ENCODE measurements at places on chromosomes 4 and X.

- no peak for DNase-seq
Observed at GRCh38 chr4:60945641-60946040, 254.5 kb upstream of the ADGRL3 start.

DNA sequence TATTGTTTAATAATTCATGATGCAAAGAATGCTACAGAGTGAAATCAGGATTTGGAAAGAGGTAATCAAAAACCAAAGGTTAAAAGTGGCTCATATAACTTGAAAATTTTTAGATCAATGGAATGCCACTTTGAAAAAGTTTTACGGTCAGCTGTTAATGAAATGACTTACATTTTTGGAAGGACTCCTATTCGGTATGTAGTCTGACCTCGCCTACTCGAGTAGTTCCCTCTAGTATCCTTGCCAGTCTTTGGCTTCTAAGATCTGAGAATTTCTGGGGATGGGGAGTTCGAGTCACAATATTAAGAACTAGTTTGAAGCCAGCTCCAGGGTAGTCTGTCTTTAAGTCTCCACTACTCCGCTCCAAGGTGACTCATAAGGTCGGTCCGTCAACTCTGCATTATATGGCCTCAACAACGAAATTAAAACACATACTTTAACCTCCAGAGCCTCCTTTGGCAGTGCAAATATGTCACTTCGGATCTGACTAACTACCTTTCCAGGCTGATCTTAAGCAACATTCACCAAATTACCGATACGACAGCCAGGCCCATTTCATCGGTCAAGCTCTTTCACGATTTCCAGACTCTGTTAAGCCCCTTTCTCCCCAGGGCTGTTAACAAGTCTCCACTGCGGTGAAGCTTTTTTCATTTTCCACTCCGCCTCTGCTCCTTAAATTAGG lies 733 bp upstream of the NAA15 start:
- no peak for DNase-seq

- no peak for DNase-seq
Observed at GRCh38 chrX:96464880-96465558, 219.6 kb upstream of the DIAPH2 start.

- DNase-seq = no peak
Observed at GRCh38 chr4:35525192-35525978, 718.9 kb downstream of the ARAP2 start.

DNA sequence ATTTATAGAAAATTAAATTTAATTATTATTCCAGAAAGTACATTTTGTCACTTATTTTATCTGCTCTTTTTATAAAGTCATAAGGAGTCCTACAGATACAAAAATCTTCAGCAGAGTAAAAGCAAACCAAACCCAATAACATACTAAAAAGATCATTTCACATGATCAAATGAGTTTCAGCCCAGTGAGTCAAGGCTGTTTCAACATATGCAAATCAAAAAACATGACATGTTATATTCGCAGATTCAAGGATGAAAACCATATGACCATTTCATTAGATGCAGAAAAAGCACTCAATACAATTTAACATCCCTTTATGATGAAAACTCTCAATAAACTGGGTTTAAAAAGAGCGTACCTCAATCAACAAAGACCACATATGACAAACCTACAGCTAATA lies 214.3 kb downstream of the FAT4 start:
- no peak for DNase-seq

DNA sequence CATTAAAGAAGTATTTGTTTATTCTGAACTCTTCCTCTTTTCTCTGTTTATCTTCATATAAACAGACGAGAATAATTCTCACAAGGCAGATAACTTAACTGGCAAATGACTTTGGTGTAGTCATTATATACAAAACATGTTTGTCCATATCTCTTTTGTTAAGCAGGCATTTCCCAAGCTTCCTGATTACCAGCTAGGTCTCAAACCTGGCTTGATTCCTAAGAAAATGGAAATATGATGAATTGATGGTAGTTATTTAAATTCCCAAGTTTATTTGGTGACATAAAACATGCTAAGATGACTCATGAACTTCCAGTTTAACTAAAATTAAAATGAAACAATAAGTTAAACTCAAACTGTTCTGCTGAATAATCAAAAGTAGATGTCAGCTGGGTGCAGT lies 96.8 kb downstream of the ARSJ start:
- DNase-seq = no peak

GRCh38 chr4:156959298-156959702 lies 12.3 kb downstream of the PDGFC start:
- DNase-seq = no peak

DNA sequence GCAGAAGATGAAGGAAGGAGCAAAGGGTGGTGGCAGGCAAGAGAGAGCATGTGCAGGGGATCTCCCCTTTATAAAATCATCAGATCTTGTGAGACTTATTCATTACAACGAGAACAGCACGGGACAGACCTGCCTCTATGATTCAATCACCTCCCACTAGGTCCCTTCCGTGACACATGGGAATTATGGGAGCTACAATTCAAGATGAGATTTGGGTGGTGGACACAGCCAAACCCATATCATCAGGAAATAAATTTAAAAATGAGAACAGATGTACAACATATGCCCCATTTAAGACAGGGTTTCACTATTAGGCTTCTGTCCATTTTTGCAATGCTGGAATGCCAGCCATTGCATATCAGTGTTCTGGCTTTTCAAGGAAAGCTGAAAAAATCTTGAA lies 346.7 kb upstream of the SLIT2 start:
- DNase-seq = no peak

- no peak for DNase-seq
Observed at GRCh38 chrX:50167366-50167765, 33.4 kb downstream of the AKAP4 start.

GRCh38 chrX:4320436-4320947 lies 607.0 kb upstream of the PRKX start:
- no peak for DNase-seq

GRCh38 chr4:153292897-153293741 lies 51.4 kb upstream of the MND1 start:
- no peak for DNase-seq
